ENCODE measurements at places on chromosomes 2 and 18. TPM values are rescaled to one million over a fixed set of nuclear protein-coding genes. Genes with fewer than 3 reads are reported as not detected.

Gene RPRM
- total RNA-seq, result not detected

Gene GAREM2
- total RNA-seq, result 1.2 TPM

Gene PRKAG3
- 49.9 TPM for total RNA-seq

Gene EGR4
- not detected for total RNA-seq

Gene MROH2A
- not detected for total RNA-seq

Gene DNAJC5G
- not detected for total RNA-seq

Gene IL36G
- not detected for total RNA-seq

Gene PARD6G
- 0.94 TPM for total RNA-seq

Gene CERKL
- total RNA-seq, result not detected
